Urothelium cell line (cell line): ENCODE measurements at places on chromosomes 7 and 10.

DNA sequence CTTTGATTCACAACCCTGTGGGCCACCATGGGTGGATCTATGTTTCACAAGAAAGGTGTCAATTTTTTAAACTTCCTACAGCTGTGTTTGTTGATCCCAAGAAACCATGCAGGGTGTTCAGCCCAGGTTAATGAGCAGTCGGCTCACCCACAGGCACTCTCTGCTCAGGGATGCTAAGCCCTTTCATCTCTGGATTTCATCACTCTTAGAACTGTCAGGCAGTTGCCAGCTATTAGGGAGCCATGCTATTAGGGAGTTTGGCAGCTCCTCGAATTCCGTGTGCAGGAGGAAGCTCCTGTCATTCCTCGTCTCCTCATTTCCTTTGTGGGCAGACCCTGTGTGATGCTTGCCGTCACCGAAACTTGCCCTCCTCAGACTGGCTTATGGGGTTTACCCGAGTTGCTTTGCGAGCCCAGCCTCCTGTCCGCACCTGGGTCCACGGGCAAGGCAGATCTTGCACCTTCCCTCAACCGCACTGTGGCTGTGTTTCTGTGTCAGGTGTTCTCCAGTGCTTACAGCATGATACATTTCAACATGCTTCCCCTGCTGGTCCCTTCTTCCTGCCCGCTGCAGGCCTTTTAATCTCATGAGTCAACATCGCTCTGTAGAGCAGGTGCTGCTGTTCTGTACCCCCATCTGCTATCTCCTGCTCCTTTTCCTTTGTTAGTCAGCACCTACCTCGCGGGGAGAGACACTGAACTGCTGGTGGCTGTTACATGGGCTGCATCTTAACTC is 509.8 kb downstream of the SUGCT start:
- DNase-seq = no peak

GRCh38 chr10:102455893-102456471 is 4.6 kb upstream of the C10orf95 start:
- no peak for DNase-seq

- no peak for DNase-seq
Measured at GRCh38 chr10:36676321-36676720, 449.1 kb upstream of the ANKRD30A start.

GRCh38 chr10:131167036-131167860 is 144.3 kb downstream of the TCERG1L start:
- no peak for DNase-seq

DNA sequence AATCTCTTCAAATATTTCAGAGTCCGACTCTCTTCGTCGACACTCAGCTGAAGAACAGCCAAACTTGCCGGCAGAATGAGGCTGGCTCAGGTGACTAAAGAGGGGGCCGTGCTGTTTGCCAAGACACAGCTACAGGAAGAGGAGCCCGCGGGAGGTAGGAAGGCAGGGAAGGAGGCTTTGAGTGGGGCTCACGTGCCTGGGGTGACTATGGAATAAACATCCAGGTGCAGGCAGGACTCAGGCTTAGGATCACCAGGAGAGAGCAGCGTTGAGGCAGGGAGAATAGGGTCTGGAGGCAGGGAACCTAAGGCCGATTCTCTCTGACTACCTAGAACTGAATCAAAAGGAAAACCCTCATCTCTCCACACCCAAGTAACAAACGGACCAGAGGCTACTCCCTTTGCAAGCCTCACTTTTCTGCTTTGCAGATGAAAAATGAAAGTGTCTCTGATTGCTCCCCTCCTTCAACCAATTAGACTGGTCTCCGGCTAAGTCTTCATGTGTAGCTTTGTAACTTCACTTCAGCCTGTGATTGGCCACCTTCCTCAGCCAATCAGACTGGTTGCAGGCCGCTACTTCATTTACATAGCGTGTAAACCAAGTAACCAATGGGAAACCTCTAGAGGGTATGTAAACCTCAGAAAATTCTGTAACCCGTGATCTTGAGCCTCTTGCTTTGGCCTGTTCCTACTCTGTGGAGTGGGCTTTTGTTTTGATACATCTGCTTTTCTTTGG is 19.7 kb upstream of the BNIP3 start:
- no peak for DNase-seq

- no peak for DNase-seq
Measured at GRCh38 chr7:98341106-98341505, 59.6 kb downstream of the BRI3 start.

DNA sequence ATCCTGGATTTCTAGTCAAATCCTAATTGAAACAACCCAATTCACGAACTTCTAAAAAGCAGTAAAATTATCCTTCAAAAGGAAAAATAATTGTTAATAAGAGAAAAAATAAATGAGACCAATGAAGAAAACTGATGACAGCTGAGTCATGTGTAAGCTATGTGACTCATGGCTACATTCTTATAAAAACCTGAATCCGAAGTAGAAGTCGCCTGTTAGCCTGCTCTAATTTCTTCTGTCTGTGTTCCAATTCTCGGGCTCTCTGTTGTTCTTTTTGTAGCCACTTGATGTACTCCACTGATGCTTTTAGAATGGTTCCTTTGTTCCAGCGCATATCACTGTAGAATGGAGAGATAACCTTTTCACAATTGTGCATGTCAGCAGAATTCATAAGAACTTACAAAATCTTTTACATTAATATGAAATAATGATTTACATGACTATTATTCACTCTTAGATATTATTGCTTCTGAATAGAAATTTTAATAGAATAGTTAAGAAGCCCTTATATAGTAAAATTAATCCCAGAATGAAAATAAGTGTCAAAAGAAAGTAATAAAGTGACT is 88.8 kb downstream of the TFEC start:
- peak; percentile 38 for DNase-seq

- DNase-seq = no peak
Measured at GRCh38 chr10:12638103-12638502, 288.8 kb downstream of the CAMK1D start.

DNA sequence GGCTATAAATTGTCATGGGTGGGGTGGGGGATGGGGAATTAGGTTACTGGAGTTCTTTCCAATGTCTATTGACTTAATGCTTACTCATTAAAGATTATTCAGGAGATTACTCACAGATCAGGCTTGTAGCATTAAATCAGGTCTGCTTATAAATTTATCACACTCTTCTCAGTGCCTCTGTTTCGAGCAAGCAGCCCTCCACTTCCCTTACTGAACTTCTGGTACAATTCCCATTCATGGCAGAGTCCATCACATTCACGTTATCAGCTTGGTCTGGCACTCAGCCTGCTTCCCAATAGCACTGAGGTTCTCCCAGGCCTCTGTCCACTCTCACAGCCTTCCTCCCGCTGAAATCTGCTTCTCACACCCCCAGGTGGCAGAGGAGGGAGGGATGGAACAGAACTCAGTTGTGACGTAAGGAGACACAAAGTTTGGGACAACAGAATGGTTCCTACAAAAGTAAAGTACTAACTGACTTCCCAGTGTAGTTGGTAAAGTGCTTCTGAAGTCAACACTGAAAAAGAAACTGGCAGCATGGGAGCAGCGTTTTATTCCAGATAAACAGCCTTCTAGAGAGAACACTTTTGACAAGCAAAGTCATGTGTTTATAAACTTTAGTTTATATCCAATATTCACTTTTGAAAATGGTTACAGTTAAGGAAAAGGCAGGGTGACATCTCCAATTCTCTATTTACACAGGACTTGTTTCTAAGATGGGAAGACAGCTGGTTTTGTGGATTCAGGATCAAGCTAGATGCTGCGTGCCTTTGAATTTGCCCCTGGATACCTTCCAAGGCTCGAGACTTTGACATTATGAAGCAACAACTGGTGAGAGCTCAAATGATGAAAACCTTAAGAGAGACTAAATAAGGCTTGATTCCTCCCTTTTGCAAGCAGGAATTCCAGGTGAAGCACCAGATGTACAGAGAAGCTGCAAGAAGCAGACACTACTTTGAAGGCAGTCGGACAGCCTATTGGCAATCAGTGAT is 81.4 kb downstream of the ATXN7L1 start:
- no peak for DNase-seq

- no peak for DNase-seq
Measured at GRCh38 chr7:24448038-24448437, 125.2 kb upstream of the PALS2 start.

GRCh38 chr7:142587578-142588191 is 161.6 kb upstream of the PRSS1 start:
- peak; percentile 61 for DNase-seq

DNA sequence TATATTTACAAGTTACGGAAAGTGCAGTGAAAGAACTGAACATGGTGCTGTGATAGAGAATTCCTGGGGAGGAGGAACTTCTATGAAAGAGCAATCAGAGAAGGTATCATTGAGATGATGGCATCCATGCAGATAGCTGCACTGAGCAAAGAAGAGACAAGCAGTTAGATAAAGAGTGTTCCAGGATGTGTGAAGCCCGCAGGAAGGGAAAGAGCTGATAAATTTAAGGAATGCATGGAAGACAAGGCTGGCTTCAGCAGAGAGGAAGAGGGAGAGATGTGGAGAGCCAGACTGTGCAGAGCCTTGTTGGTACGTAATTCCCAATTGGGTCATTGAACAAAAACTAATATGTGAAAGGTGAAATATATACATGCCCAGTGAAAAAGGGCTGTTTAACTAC is 538.9 kb downstream of the INHBA start:
- no peak for DNase-seq

GRCh38 chr7:21690705-21691104 is 147.9 kb downstream of the DNAH11 start:
- DNase-seq = no peak

DNA sequence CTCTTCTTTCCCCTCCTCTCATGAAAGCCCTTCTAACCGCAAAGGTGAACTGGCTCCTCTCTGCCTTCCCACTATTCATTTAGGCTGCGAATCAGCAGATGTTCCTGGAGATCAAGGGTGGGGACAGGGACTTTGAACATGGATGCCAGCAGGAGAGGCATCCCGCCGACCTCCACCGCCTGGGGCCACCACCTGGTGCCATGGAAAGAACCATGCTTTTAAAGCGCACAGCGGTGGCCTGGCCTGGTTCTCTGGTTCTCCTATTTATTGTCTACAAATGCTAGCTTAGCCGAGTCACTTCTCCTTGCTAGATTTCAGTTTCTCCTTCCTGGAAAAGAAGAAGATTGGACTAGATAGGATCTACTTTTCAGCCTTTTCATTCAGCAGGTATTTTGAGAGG is 43.2 kb upstream of the KCNMA1 start:
- no peak for DNase-seq

GRCh38 chr10:101489355-101489754 is 98.7 kb downstream of the POLL start:
- DNase-seq = peak; percentile 9

GRCh38 chr10:100182281-100182680 is 3.5 kb downstream of the ERLIN1 start:
- no peak for DNase-seq

- DNase-seq = no peak
Measured at GRCh38 chr7:37590824-37591223, 92.7 kb upstream of the GPR141 start.

- DNase-seq = peak; percentile 57
Measured at GRCh38 chr7:41817386-41817785, 114.5 kb upstream of the INHBA start.

- DNase-seq = peak; percentile 61
Measured at GRCh38 chr10:19815731-19816410, 361 bp upstream of the PLXDC2 start.

GRCh38 chr10:59079386-59080226 is 96.8 kb upstream of the PHYHIPL start:
- DNase-seq = peak; percentile 57

DNA sequence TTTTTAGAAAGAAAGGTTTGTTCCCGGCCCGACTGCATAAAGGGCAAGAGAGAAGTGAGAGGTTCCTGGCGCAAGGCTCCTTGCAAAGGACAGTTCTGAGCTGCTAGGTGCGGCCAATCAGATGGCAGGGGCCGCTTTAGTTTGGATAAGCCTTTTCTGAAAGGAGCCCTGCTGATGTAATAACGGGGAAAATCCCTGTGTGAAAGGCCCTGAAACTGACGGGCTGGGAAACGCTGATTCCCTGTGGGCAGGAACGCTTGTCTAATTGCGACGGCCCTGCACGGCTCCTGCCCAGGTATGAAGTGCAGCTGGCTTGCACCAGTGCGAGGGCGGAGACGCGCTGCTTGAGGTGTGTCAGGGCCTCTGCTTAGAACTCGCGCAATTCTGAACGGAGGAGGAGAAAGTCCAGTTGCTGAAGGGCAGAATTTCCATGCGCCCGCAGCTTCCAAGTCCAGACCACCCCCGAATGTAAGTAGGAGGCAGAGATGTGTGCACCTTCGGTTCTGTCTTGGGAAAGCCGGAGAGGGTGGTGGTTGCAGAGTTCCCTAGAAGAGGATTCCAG is 30.5 kb downstream of the TACC2 start:
- DNase-seq = no peak

GRCh38 chr10:3886191-3886590 is 101.2 kb upstream of the KLF6 start:
- no peak for DNase-seq

GRCh38 chr7:27119412-27119911 is 11.1 kb downstream of the HOXA4 start:
- DNase-seq = no peak

DNA sequence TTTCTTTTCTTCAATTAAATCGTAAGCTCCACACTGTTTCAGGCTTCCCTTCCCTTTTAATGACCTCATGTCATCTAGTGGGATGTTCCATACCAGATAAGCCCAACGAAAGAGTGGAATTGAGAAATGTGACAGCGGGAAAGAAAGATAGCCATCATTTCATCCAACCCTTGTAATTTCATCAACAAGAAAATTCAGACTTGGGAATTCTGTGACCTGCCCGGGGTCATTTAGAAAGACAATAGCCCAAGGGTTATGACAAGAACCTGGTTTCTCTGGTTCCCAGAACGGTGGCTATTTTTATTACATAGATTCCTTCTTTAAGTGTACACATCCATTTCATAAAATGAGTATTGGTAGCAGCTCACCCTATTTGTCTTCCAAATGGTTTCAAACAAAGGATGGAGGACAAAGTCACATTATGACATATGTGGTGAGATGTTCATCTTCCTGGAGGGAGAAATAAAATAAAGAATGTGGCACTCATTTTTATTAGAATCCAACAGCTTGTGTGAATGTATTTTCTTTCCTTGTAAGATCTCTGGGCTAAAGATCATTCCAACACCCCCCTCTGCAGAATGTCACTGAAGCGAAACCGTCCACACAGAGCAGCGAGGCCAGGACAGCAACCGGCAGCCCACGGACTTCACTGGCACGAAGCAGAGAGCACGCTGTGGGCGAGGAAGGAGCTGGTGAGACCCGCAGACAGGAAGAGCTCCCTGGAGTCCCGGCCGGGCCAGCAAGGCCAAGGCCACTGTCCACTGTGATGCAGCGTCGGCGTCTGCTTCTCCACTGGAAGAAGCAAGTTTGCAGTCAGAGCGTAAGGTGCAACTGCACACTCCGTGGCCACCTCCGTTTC is 199.9 kb downstream of the KLF6 start:
- DNase-seq = no peak

- no peak for DNase-seq
Measured at GRCh38 chr7:86950944-86951343, 108.5 kb downstream of the ELAPOR2 start.
